Stimulated activated CD8-positive, alpha-beta memory T cell treated with anti-CD3 and anti-CD28 coated beads, Interleukin-4, amount 100 ng/mL, for 48 hours (primary cell): ENCODE measurements at places on chromosomes 11 and 22.

DNA sequence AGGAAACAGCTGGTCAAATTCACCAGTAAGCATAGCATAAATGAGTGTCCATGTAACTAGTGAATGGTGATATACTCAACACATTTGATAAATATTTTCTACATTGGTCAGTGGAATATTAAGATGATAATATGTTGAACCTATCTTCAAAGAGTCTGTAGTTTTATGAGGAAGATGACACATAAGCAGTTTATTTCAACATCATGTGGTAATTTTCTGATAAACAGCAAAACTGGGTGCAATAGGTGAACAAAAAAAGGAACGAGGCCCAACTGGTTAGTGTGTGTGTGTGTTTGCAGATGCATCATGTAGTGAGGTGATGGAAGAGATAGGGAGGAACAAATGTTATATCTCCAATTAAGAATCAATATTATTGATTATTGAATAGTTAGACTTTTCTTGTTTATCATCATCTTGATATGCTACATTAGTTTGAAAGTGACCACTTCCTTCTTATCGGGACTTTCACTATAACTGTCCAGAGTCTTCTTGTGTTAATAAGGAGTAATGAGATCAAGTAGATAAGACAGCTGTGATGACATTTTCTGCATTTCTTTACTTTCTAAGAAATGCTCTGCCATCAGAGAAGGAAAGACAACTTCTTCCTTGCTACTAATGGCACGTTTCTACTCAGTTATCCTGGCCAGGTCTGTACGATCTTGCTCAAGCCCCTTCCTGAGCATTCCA lies 270.7 kb downstream of the ETS1 start:
- DNase-seq: no peak

DNA sequence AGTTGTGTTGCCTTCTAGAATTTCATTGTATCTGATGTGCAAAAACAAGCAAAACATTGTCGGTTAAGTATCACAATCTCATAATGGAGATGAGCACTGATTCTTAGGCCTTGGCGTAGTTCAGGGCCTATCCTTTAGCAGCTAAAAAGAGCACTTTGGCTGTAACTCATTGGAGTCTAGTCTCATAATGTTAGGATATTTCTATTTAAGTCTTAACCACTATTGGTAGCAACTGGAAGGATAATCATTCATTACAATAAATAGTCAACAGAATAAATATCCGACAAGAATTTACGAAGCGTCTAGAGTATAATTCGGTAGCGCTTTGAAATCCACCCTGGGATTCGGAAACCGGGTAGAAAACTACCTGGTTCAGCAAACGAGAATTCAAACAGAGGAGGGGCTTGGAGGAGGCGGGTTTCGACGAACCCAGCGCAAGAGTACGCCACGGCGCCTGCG lies 461 bp upstream of the EED start:
- DNase-seq: peak; percentile 90

DNA sequence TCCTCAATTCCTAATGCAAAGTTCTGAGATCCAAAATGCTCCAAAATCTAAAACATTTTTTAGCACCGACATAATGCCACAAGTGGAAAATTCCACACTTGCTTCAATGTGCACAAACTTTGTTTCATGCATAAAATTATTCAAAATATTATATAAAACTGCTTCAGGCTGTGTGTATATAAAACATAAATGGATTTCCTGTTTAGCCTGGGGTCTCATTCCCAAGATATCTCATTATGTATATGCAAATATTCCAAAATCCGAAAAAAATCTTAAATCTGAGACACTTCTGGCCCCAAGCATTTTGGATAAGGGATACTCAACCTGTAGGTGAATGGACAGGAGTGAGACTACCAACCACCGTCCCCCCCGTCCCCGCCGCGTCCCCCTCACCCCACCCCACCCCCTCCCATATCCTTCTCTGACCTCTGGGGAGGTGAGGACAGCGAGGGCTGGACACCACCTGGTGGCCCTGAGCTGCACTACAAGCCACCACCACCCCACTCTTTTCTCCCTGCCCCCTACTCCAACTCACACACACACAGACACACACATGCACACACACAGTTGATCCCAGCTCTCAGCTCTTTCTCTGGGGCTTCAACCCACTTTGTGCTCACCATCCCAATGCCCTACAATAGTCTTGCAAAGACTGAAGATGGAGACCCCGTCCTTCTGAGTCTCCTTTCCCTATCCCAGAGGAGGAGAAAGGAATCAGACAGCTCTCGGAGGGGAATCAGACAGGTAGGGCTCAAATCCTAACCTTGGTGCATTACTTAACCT lies 101.0 kb downstream of the PDE2A start:
- DNase-seq: peak; percentile 53

DNA sequence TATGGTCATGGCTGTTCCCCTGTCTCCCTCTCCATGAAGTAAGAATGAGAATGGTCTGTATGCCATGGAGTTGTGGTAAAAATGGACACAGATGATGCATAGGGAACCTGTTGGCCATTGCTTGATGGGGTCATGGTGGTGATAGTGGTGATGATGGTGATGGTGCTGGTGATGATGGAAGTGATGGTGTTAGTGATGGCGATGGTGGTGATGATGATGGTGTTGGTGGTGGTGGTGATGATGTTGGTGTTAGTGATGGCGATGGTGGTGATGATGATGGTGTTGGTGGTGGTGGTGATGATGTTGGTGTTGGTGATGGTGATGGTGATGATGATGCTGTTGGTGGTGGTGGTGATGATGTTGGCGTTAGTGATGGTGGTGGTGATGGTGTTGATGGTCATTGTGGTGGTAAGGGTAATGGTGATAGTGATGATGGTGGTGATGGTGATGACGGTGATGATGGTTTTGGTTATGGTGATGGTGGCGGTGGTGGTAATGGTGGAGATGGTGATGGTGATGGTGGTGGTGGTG lies 5.1 kb upstream of the CACNA1I start:
- DNase-seq: no peak

DNA sequence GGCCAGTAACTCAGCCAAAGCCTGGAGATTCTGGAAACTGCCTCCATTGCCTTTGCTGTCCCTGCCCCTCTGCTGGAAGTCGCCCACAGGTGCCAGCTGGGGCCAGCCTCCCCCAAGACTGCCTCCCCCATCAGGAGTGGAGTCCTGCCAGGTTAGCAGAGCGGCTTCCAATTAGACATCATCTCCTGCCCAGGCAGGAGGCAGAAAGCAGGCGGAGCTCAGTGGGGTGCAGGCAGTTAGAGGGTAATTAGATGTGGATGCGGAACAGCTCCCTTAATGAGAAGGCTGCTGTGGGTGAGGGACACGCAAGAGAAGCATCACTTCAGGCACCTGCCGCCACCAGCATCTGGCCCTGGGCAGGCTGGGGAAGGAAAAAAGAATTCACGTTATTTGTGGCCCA lies 90.9 kb upstream of the TP53I11 start:
- no peak for DNase-seq
